ENCODE measurements at places on chromosomes 5 and 9.

DNA sequence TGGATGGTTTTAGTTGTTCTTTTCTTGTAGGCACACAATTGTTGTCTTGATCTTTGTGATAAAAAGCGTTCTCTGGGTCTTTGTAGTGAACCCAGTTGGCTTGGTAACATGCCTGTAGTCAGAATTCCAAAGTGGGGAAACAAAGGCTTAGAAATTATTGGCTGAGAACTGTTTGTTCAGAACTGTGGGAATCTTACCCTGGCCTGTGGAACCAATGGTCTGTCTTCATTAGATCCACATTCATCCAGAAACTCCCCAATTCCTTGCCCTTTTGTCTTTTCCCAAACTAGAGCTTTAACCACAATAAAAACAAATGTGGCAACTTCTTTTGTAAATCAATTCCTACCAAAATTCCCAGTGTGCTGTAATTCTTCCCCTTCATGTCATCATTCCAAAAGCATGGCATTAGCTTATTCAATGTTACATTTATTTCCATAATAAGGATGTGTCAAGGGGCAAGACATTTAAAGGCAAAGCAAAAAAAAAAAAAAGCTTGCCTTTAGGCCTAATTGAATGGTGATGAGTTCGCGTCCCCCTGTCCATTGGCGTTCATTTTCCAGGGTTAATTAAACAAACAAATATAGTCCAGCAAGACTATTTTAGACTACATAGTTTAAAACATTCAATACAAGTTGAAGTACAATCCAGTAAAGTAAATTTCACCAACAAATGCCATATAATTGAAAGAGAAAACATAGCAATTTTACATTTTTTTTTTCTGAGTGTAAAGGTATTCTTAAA is 249.8 kb upstream of the ZNF608 start:
- no peak for DNase-seq

DNA sequence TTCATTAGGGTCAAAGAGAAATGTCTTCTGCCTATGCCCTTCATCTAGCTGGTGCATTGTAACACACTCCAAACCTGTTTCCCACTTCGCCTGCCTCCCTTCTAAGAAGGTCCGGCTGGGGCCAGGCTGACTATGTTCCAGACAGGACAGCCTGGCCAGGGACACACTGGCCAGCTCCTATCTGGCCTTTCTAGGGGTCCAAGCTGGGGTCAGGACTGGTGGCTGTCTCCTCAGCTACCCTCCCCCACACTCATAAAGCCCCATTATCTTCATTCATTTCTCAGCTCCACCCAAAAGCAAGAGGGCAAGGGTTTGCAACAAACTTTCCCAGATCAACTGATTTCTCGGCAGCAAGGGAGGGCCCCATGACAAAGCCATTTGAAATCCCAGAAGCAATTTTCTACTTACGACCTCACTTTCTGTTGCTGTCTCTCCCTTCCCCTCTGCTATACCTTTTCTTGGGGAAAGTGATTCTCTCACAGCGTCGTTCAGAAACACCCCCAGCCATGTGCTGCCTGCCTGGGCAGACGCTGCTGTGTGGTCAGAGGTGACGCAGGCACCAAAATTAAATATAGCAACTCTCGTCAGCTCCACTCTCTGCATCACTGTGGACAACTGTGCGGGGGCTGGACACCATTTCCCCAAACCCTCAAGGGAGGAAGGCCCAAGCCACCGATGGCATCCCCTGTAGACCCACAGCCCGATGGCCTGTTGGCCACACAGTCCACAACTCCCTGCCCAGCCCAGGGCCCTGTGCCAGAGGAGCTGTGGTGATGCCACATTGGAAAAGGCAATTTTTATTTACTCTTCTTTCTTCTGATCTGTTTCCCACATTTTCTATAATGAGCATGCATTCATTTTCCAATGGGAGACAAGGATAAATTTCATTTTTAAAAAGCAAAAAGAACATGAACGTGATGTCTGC is 6.1 kb downstream of the IL13 start:
- peak; percentile 87 for DNase-seq

- DNase-seq: no peak
Observed at GRCh38 chr9:70569070-70569772, 154.8 kb upstream of the KLF9 start.

DNA sequence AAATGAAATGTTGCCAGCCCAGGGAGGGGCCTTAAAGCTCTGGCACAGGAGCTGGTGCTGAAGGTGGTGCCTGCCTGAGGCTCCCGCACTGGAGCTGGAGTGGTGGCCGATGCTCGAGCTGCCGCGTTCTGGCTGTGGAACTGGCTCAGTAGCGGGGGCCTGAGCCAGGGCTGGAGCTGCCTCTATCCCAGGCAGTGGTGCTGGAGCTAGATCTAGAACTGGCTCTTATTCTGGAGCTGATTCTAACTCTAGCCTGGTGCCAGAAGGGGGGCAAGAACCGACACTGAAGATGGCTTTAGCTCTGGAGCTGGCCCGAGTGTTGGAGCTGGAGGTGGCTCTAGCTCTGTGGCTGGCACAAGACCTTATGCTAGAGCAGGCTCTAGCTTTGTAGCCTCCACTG is 19.2 kb downstream of the OBP2B start:
- no peak for DNase-seq

GRCh38 chr5:39349484-39349883 is 14.8 kb downstream of the C9 start:
- no peak for DNase-seq

- no peak for DNase-seq
Observed at GRCh38 chr5:39624890-39625289, 200.1 kb upstream of the DAB2 start.

DNA sequence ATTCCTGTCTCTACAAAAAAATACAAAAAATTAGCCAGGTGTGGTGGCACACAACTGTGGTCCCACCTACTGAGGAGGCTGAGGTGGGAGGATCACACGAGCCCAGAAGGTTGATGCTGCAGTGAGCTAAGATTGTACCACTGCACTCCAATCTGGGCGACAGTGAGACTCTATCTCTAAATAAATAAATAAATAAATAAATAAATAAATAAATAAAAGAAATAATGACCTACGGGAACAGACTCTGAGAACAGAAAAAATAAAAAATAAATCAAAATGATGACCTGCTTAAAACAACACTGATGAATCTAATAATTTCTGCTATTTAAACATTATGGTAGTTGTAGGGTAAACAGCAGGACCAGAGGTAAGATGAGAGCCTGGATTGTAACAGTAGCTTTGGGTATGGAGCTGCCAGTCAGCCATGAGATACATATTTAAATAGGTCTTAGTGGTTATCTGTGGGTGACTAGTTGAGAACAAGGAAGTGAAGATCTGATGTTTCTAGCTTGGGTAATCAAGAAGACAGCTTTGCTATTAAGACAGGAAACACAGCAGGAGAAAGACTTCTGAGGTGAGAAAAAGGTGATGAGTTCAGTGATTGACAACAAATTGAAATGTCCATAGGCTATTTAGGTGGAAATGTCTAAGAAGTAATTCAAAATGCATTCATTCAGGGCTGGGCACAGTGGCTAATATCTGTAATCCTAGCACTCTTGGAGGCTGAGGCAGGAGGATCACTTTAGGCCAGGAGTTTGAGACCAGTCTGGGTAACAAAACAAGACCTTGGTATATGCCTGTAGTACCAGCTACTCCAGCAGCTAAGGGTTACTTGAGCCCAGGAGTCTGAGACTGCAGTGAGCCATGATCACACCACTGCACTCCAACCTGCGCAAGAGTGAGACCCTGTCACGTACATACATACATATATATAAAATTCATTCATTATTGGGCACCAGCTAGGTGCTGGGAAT is 11.0 kb downstream of the RNF145 start:
- DNase-seq: peak; percentile 72

DNA sequence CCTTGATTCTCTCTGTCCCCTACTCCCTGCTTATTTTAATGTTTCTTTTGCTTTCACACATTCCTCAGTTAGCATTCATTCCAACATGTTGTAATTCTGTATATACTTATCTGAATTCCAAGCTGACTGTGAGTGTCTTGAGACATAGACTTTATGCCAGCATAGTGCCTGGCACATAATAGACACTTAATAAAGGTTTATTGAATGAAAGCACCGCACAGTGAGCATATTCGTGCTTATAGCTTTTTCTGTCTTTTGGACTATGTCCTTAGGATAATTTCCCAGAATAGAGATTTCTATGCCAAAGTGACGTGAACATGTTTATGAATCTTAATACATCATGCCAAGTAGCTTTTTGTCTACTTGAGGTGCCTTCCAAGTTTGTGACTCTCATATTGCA is 174.6 kb downstream of the CD180 start:
- DNase-seq: no peak

- DNase-seq: no peak
Observed at GRCh38 chr5:82314964-82315758, 37.0 kb upstream of the RPS23 start.

DNA sequence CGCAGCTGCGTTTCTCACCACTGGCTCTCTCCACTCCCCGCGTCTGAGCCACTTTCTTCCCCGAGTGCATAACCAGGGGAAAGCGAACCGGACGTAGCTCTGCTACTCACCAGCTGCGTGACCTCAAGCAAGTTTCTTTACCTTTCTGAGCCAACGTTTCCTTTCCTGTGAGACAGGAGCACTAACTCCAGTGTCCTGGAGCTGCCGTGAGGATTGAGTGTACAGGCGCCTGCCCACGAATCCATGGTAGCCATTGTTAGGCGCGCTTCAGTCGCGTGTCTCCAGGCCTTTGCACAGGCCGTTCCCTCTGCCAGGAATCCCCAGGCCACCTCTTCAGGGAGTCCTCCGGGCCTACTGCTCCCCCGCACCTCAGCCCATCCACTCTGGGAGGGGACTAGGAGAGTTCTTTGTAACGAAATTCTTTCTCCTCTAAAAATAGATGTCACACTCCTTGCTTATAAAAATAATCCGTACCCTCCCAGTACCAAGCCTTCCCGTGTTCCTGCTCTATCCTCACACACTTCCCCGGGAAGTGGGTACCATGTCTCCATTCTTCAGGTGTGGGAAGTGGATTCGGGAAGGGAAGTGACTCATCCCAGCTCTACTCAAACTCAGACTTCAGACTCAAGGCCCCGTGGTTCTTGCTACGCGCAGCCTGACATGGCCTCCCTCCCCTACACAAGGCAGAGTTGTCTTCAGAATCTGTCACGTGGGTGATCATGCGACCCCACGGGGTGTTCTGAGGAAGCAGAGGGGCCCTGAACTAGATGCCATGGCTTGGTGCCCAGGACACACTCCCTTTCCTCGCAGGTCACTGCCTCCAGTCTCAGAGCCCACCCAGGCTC is 16.1 kb upstream of the CRB2 start:
- DNase-seq: no peak

DNA sequence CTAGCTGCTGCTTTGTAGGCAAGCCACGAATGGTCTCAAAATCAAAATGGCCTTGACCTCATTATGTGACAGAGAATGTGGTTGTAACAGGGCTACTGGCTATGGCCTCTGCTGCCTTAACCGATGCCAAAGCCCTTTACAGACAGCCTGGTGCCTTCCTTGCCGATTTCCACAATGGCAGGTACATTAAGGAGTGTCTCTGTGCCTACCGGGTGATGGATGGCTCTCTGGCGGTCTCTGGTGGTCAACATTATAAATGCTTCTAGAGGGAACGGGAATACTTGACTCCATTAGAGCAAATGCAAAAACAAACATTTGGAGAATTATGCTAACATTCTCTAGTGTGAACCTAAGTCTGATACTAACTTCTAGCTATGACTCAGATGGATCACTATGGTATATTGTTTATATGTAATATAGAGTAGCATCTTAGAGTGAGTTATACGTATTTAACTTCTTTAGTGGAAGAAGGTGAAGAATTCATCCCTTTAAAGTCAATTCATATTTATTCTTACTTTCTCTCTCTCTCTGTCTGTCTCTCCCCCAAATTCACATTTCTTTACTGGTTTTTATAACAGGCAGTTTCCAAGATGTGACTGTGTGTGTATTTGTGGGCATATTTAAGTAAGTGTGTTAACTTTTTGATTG is 52.5 kb downstream of the RPS23 start:
- peak; percentile 57 for DNase-seq

GRCh38 chr5:135386886-135387628 is 12.0 kb downstream of the MACROH2A1 start:
- no peak for DNase-seq

- peak; percentile 74 for DNase-seq
Observed at GRCh38 chr5:168679515-168679920, 100.3 kb upstream of the PANK3 start.

DNA sequence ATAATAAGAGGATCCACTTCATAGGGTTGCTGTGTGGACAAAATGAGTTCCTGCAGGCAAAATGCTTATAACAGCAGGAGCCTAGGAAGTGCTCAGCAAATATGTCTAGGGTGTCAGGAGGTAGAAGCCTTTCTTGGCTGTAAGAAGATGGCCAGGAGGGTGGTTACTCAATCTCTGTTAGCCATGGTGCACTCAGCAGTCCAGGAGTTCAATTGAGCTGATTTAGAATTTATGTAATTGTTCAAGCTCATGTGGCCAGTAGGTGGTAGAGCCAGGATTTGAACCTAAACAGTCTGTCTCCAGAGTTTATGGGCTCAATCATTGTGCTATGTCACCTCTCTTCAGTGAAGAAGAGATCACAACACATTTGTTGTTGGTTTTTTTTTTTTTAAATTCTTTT is 381.2 kb downstream of the KIF4B start:
- DNase-seq: no peak

DNA sequence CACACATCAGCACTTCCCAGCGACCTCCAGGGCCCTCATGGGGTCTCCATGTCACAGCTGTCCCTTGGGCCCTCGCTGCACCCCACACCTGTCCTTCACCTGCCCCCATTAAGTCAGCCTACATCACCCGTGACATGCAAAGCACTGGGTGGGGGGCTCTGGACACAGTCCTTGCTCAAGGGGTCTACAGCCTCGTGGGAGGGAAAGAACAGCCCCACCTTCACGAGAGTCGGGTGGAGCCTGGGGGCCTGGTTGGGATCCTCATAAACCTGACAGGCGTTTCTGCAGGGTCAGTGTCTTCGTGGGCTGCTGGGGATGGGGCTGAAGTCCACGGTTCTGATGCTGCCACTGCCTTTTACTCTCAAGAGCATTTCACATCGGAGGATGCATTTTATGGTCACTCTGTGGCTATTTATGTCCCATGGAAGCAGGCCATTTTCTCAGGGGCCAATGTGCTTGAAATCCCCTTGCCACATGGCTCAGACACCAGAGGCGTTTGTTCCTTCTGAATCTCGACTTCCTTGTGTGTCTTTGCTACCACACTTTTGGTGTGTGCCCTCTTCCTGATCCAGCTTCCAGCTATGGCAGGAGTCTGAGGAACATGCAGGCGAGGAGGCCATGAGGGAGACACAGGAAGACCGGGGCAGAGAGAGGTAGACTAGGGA is at the start of gene OR2V1:
OR2V1 (minus strand) TSS at position 338 of the 665 bp plus-strand sequence. CDS start 5,865 bp downstream, outside the sequence.
- DNase-seq: no peak

DNA sequence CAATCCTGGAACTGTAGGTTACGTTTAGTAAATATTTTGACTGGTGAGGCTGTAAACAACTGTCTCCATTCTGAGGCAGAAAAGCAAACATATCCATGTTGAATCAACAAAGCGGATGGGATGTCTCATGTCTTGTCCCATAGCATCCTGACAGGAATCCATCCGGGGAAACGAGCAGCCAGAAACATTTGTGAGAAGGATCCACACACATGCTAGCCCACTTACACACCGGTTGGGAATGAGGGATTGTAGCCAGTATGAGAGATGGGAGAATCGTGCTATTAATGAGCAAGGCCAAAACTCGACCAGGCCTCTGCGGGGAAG is 117.5 kb downstream of the FSTL4 start:
- DNase-seq: no peak

GRCh38 chr9:89923961-89924504 is 319.2 kb downstream of the GADD45G start:
- no peak for DNase-seq

GRCh38 chr9:128416014-128416413 is 4.6 kb upstream of the CERCAM start:
- no peak for DNase-seq

- peak; percentile 82 for DNase-seq
Observed at GRCh38 chr9:92140074-92140753, 25.0 kb upstream of the SPTLC1 start.
